Heart left ventricle (tissue), 16 donors: ENCODE measurements at places on chromosomes 2 and 18. TPM values are rescaled to one million over a fixed set of nuclear protein-coding genes. Genes with fewer than 3 reads are reported as not detected.

DNA sequence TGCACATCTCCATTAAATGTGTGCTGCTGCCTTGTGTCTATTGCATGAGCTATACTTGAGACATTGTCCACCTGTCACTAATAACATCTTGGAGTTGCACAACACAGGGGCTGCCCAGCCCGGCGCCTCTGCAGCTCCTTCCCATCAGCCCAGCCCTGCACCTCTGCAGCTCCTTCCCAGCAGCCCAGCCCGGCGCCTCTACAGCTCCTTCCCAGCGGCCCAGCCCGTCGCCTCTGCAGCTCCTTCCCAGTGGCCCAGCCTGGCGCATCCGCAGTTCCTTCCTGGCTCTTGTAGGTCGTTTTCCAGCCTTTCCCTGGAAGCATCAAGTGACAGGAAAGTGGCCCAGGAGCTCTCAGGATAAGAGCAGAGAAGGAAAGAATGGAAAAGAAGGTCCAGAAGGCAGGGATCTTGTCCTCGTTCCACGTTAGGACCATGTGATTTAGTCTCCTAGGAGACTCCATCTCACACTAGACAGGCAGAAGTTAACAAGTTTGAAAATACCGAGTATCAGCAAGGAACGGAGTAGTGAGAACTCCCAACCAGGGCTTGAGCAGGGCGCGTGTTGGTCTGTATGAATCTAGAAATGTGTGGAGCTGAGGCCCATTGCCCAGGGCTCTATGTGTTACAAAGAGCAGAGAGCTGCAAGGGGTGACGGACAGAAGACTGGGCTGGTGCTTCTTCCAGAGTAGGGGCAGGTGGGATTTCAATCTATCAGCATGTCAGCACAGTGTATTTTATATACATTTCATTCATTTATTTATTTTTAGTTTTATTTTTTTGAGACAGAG lies 115.7 kb upstream of the TPO start:
- DNase-seq: no peak

DNA sequence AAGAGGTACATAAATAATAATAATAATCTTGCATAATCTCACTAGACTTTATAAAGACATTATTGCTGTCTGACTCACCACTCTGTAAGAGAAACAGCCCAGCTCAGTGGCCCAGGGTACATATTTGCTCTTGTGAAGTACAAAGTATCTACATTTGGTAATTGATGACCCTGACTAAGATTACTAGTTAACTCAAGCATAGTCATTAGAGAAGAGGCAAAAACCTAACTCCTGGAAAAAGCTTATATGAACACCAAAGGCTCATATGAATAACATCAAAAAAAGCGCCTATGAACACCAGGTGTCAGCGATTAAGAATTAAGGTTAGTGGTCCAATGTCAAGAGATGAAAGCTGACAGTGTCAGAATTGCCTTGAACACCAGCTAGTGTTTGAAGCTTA lies 38.4 kb downstream of the RAD51AP2 start:
- no peak for DNase-seq

GRCh38 chr2:61149074-61149473 lies 12.9 kb upstream of the C2orf74 start:
- no peak for DNase-seq

DNA sequence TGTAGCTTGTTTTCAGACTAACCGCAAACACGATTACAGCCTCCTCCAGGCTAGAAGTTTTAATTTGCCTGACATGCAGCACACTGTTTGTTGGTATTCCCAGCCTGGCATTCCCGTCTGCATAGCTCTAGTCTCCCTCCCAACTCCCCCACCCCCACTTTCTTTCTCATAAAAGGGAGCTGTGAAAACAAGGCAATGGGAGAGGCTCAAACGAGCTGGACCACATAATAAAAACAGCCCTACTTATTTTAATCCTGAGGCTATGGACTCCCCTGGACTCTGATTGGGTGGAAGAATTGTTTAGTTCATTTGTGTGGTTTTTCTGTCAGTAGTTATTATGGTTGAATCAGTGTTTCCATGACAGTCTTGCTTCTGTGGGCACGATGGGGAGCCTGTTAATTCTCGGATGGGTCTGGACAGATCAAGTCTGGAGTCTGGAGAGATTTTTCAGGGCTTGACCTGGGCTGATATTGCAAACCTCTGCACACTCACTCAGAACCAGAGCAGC lies 1.2 kb downstream of the STON1 start:
- DNase-seq: no peak

DNA sequence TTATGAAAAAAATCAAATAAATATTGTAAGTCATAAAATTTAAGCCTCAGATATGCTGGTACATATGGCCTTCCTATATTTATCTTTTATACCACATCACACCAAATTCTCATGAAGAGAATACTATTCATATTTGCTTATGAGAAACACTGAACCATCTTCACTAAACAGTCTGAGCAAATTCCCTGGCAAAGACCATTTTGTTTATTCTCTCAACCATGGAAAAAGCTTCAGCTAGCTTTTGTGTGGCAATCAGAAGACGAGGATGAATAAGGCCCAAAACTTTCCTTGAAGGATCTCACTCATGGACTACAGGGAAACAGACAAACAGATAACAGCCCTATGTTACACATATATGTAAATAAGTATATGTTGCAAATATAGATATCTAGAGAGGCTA lies 252.1 kb downstream of the TMX3 start:
- no peak for DNase-seq

DNA sequence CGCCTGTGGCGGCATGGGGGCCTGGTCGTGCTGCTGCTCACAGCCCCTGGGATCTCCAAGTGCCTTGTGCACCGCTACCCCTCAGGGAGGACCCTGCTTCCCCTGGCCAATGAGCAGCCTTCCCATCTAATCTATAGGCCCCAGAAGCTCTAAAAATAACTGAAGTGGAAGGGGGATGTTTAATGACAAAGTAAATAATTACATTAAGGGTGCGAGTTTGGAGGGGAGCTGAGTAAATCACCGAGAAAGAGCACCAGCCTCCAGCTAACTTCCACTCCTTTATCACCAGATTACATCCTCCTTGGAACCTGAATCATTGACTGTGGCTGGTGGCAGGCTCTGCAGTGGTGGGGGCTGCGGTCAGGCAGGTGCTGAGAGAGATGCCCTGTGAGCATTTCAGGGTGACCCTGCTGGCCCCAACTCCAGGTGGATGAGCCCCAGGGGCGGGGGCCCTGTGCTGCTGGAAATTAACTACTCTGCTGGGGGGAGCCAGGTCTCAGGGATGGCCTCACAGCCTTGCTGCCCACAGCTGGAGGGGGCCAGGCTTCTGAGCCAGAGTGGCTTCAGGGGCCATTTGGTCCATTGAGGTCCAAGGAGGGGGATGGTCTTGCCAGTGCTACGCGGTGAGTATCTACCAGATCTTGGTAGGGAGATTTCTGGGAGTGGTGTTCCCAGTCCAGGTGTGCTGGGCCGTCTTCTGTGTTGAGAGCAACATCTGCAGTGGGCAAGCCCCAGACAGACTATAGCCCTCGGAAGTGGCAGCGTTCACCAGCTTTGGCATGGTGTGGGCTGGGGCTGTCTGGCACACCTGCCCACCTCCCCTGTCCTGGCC lies 74.2 kb downstream of the GLI2 start:
- DNase-seq: no peak

DNA sequence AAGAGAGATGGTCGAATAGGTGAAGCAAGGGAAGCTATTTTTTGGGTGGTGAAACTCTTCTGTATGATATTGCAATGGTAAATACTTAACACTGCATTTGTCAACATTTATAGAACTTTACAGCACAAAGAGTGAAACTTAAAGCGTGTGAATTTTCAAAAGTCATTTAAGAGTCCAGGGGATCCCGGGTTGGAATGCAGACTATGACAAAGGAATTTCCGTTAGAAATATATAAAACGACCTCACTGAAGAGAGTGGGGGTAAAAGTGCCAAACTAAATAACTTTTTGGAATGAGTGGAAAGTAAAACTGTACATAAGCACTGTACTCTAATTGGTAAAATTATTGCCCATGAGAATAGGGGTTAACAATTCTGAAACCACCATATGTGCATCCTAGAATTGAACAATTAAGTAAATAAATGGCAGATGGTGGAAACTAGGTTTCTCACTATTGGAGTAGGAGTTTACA lies 191.0 kb upstream of the FN1 start:
- DNase-seq: no peak

DNA sequence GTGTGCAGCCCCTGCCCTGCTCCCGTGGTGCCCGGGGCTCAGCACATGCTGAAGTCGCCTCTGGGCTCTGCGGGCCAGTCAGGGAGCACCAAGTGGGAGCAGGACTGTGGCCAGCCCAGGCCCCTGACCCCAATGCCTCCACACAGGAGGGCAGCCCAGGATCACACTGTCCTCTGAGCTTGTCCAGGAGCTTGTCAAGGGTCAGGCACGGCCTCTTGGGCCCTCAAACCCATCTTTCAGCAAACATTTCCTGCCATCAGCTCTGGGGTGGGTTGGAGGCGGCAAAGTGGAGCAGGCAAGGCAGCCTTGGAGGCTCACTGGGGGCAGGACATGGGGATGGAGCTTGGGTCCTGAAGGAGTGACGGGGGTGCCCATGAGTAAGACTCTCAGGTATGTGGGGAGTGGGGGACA lies 10.3 kb downstream of the SNED1 start:
- no peak for DNase-seq

DNA sequence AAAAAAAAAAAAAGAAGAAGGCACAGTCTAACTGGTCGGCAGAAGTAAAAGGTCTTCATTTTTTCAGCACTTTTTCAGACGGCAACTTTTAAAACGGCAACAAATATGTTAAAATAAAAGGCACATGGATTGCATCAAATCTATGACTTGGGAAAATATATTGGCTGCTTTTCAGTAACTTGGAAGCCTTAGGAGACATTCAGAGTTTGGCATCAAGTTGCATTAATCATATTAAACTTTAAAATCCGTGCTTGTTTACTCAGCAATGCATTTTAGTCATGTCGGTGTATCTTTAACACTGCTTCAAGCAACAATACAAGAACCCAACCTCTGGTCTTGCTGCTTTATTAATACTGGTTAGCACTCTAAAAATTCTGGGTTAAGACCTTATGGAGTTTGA lies 111.1 kb downstream of the MEP1B start:
- no peak for DNase-seq

DNA sequence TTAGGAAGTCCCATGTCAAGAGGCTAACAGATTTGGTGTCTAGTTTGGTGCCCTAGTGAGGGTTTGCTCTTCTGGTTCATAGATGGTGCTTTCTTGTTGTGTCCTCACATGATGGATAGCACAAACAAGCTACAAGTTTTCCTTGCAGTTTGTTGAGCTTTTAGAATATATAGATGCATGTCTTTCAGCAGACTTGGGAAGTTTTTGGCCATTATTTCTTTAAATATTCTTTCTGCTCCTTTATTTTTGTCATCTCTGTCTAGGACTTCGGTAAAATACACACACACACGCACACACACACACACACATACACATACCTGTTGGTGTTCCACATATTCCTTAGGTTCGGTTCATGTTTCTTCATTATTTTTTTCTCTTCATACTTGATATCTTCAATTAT lies 81.5 kb upstream of the TEX51 start:
- no peak for DNase-seq

DNA sequence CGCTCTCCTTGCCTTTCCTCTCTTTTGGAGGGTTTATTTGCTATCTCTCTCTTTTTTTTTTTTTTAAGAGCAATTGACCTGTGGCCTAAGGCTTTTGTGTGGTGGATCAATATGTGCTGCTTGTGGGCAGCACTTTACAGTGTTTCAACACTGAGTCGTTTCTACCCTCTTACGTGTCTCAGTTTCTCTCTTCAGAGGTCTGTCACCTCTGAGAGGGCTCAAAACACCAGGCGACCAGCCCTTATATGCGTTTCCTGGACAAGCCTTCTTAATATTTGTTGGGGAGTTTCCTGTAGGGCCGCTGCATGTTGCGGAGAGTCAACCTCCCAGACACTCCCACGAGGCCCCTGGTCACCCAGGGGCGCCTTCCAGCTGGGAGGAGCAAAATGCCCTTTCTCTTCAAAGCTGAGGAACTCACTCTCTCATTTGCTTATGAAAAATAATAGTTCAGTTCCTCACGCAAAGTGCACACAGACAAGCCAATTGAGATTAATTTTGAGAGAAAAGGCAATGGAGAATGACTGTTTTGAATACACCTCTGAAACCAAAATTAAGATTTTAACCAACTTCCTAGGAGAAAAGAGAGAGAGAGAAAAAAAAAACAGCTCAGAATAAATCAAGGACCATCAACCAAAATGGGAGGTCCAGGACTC lies 96.3 kb upstream of the B3GNT2 start:
- no peak for DNase-seq

GRCh38 chr18:68467957-68468356 lies 247.0 kb downstream of the TMX3 start:
- no peak for DNase-seq

DNA sequence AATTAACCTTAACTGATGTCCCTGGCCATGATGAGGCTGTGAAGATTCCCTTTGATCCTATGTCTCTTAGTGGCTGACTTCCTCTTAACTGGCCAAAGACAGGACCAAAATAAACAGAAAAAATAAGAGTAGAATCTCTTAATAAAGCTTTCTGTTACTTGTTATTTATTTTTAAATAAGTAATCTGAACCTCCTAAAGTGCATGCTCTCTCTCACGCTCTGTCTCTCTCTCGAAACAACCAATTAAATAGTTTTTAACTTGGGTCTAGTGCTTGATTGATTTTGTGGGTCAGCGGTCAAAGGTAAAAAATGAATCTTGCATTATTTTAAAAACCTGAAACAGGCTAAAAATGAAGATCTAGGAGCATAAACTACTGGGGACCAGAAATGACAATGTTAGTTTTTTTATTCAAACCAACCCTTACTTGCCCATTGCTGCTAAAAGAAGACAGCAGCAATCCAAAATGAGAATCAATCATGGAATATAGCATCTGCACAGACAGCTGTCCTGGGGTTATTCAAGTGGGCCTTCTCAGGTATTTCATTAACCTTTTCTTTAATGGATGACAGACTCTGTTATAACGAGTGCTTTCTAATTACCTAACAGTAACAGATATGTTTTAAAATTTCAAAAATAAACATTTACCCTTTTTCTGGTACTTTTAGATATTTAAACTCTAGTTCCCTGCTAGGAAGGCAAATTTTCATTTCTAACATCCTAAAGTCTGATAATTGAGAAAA lies 11.2 kb downstream of the GAREM1 start:
- DNase-seq: no peak

GRCh38 chr2:55837073-55837472 lies 86.5 kb downstream of the EFEMP1 start:
- no peak for DNase-seq

DNA sequence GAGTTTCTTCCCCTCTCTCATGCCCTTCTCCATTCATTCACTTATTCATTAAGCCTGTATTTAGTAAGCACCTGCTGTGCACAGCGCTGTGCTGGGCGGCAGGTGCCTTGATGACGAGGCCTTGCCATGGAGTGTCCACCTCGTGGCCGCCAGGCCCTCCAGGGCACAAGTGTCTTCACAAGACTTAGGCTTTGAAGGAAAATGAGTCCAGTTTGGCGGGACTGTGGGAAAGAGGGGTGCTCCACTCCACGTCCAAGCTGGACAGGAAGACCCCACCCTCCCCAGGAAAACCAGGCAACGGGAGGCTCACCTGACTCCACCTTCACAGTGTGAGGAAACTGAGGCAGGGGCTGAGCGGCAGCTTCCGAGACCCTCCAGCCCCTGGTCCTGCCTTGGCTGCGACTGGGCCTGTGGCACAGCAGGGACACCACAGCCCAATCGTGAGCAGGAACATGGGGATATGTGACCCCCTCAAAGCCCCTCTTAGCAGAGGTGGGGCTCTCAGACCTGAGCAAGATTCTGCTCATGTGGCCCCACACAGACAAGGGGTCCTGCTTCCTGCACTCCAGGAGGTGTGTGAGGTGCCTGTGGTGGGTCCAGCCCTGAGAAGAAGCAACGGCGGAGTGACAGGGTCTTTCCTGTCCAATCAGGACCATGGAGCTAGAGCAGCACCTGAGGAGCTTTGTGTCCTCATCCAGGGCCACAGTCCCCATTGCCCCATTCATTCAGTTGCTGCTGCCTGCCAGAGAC lies 110.3 kb upstream of the ODC1 start:
- DNase-seq: no peak

SPHKAP gene
- polyA plus RNA-seq: 8.3 TPM

TEX44 gene
- not detected for polyA plus RNA-seq

CNRIP1 gene
- 11.0 TPM for polyA plus RNA-seq
